ENCODE measurements at places on chromosomes 1 and 21.

- DNase-seq = no peak
Measured at GRCh38 chr1:26177182-26177684, at the start of gene CNKSR1. TSS of gene CNKSR1 (plus strand) at chr1:26177491. CDS start at chr1:26177548, 57 bp downstream.

DNA sequence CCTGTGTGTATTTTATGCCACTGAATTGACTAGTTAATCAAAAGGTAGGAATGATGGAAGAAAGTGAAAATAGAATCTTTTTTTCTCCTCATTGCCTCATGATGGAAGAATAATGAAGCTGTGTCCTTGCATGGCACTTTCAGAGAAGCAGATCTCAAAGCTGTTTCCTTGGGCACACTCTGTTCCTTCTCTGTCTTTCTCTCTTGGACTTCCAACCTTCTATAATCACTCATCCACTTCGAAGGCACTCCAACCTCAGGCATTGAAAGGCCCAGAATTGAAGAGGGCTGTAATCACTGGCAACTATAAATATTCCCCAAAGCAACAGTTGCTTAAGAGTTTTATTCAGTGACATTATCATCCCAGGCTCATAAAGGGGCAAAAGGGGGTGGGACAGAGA is 31.1 kb upstream of the DNASE2B start:
- DNase-seq = no peak

GRCh38 chr1:80675454-80675853 is 1125.3 kb upstream of the ADGRL2 start:
- no peak for DNase-seq

- no peak for DNase-seq
Measured at GRCh38 chr1:27727126-27727525, 1.4 kb downstream of the FAM76A start.

DNA sequence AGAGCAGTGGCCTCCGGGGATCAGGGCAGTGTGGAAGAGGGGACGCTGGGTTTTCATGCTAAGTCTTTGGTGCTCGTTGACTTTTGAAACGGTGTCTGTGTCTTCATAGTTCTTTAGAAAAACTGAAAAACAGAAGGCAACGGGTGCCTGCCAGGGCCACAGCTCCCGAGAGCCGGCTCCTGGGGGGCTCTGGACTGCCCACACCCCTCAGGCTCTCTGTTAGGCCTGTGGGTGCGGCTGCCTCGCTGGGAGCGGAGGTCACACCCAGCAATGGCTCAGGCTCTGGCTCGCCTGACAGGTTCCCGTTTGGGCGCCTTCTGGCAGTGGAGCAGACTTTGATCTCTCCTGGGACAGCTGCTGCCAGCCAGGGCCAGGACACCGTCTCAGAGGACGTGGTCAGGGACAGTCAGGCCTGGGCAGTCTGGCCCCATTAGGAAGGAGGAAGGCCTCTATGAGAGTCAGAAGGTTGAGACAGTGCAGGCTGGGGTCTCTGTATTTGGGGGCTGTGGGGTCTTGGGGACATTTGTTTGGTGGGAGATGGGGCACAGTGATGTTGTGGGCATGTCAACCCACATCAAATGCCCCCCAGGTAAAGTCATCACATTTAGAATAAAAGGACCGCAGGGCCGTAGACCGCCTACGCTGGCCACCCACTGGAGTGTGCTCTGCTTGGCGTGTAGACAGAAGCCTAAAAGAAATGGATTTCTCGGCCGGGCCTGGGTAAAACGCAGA is 5.6 kb downstream of the ARHGEF16 start:
- no peak for DNase-seq

GRCh38 chr1:192709544-192709943 is 73.6 kb downstream of the RGS13 start:
- DNase-seq = no peak

- DNase-seq = no peak
Measured at GRCh38 chr1:225999912-226000337, 782 bp upstream of the SDE2 start.

GRCh38 chr21:20570824-20571232 is 427.4 kb upstream of the NCAM2 start:
- no peak for DNase-seq

- no peak for DNase-seq
Measured at GRCh38 chr1:35448344-35448801, 108.8 kb downstream of the KIAA0319L start.
